Stimulated activated CD4-positive, alpha-beta T cell treated with anti-CD3 and anti-CD28 coated beads, TNF-alpha, amount 100 ng/mL, for 4 hours (primary cell): ENCODE measurements at places on chromosomes 2 and 18.

DNA sequence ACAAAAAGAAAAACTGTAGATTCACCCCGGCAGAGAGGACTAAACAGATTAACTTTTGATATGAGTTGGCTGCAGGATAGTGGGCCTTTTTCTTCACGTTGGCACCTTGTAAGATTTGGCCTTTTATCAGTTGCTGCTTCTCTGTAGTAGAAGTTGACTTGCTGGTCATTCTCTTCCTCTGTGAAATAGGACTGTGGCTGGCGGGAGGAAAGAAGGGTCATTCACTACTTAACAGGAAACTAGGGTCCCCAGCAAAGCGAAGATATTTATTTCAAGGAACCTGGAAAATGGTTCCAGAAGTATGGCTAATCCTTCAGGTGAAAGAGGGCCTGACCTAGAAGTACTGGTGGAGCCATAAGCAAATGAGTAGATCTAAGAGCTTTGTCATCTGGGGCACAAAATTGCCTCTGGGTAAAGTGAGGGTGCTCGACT is 383 bp upstream of the ATP5MC3 start:
- no peak for DNase-seq

- no peak for DNase-seq
These were observed 4.7 kb upstream of the MAP4K4 start for GRCh38 chr2:101692766-101693165.

DNA sequence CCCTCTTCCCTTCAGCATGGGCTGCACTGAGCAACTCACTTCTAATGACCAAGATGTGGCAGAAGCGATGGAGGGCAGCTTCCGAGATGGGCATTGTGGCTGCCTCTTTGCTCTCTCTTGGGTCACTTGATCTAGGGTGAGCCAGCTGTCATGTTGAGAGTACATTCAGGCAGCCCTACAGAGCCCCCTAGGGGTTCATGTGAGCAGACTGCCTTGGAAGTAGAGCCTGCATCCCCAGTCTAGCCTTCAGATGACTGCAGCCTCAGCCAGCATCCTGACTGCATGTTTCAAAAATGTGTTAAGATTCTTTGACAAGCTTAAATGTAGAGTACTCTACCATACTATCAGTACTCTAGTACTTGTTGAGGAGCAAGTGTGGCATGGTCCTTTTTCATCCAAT is 143.9 kb downstream of the NCK2 start:
- no peak for DNase-seq

GRCh38 chr18:55779691-55780585 is 191.9 kb upstream of the TCF4 start:
- DNase-seq: no peak

- no peak for DNase-seq
These were observed 80.0 kb downstream of the EXOC6B start for GRCh38 chr2:72745679-72746368.

GRCh38 chr2:59232394-59233165 is 991.5 kb upstream of the FANCL start:
- no peak for DNase-seq

DNA sequence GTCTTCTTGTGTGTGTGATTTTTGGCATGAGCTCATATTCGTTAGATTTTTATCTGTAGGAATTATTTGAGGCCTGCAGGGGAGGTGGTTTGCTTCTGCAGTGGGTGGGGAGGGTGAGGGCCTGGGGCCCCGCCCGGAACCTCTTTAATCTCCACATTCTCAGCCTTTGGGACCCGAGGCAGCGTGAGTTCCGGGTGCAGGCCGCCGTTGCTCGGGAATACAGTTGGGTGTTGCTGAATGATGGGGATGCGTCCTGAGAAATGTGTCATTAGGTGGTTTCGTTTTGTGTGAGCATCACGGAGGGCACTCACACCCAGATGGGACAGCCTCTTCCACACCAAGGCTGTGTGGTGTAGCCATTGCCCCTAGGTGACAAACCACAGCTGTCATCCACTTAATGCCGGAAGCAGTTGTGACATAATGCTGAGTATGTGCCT is 13.7 kb upstream of the GAL3ST2 start:
- no peak for DNase-seq

DNA sequence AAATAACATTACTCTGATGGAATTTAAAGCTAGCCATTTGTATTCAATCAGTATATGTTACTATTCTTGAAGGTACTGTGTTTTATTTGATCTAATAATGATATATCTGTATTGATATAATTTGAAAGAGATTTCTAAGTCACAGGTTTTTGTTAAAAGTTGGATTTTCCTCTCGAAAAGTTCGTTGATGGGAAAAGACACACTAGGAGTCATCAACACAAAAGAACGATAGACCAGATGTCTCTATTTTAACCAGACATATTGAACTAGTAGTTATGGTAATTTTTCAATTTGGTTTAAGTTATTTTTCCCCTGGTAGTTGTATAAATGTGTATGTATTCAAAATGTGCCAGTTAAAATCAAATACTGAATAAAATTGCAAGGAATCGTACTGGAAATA is 2.5 kb downstream of the ASXL3 start:
- DNase-seq: no peak

DNA sequence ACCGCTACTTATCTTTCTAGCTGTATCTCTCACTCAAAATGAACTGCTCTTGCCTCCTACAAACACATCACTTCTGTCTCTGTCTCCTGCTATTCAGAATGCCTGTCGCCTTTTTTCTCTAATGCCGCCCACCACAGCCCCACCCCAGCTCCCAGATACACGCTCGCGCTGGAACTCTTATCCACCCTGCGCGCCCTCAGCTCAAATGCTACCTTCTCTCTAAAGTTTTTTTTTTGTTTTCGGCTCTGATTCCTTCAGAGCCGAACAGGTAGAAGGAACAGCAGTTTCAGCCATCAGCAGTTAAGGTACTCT is 3.9 kb upstream of the SOS1 start:
- DNase-seq: no peak

DNA sequence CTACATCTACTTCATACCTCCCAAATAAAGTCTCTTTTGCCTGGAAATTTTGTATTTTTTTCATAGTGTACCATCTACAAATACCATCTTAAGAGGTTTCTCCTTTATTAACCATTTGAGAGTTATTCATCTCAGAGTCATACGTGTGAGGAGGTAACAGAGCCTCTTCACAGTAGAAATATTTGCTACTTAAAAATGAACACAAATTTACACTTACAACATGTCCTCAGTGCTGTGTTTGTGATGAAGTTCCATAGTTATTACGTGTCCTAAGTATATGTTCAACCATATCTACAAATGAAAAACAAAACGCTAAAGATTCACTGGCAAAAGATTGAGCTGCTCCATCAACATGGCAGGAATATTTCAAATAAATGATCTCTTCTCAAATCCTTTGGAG is 48.5 kb upstream of the HNRNPA3 start:
- DNase-seq: no peak
